ENCODE measurements at places on chromosomes 3 and 15.

- DNase-seq: no peak
Measured at GRCh38 chr3:55683666-55684270, 196.7 kb upstream of the WNT5A start.

DNA sequence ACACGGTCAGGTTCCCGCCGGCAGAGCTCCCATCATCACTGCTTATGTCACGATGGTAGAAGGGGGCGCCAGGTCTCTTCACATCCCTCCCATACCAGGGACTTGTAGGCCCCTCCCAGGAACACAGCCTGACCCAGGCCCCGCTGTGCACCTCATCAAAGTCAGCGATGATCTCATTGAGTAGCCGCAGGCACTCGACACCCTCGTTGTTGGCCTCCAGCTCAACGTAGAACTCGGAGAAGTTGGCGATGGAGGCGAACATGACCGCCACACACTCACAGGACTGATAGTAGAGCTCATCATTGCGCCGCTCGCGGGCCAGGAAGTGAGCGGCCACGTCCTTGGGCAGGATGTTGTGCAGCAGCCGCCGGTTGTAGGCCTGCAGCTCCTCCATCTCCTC is 89.2 kb downstream of the SEC22A start:
- no peak for DNase-seq

DNA sequence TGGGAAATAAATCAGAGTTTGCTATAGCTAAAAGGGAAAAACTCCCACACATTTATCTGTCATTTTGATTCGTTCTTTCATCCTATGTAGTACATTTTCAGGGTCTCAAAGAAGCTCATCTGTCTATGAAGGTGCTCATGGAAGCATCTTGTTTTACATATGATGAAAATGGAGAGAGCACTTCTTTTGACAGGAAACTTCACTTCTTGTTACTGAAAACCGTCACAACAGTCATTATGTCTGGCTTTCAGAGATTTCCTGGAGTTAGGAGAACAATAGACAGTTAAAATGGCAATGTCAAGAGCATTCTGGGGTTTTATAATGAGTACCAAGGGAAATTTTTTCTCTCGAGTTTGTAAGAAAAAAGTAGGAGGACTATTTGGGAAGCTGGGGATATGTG is 83.3 kb downstream of the TMEM108 start:
- DNase-seq: no peak

- no peak for DNase-seq
Measured at GRCh38 chr15:42449770-42450424, 41.0 kb downstream of the ZNF106 start.

- no peak for DNase-seq
Measured at GRCh38 chr15:89673165-89673512, 6.0 kb downstream of the PLIN1 start.

GRCh38 chr3:70090322-70090913 is 90.9 kb downstream of the SAMMSON start:
- peak; percentile 16 for DNase-seq

DNA sequence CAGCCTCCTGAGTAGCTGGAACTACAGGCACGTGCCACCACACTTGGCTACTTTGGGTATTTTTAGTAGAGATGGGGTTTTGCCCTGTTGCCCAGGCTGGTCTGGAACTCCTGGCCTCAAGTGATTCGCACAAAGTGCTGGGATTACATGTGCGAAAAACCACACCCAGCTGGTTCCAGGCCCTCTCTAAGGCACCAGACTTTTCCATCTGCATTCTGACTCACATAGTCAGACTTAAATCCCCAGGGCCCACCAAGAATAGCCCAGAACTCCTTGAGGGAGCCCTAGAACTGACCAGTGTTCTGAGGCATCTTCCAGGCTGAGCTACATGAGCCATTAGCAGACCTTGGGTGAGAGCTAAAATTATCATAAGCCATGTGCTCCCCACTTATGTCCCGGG is 68.1 kb downstream of the NMD3 start:
- no peak for DNase-seq

DNA sequence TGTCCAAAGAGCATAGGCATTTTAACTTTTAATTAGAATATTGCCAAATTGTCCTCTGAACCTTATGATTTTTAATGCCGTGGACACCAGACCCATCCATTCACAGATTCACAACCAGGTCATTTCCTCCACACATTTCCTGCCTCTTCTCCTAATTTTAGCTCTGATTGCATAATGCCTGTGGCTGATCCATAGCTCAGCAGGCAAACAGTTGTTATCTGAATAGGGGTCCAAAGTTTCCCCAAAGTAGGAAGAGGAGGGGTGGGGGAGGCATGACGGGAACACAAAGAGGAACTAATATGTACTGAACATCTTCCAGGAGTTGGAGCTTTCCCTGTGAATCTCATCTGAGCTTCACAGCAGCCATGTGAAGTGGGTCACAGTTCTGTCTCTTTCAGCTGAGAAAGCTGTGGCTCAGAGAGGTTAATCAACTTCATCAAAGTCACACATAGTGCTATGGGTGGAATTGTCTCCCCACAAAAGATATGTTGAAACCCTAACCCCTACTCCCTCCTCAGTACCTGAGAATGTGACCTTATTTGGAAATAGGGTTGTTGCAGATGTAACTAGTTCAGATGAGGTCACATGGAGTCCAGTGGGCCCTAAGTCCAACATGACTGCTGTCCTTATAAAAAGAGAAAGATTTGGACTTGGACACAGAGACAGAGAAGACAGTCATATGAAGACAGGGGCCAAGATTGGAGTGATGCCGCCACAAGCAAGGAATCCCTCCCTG is 106.7 kb upstream of the AGBL1 start:
- no peak for DNase-seq

DNA sequence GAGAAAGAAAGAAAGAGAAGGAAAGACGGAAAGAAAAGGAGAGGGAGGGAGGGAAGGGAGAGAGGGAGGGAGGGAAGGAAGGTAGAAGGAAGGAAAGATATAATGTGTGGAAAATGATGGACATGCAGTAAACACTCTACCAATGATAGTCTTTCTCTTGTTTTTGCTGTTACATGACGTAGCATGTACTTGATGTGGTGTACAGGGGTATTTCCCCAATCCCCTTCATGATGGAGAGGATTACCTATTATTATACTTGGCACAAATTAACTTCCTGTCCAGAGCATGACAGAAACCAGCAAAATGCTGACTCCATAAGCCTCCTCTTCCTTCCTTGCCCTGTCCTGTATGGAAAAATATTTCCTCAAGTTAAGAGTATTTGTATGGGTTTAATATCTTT is 124.4 kb downstream of the B3GALNT1 start:
- no peak for DNase-seq

- DNase-seq: peak; percentile 89
Measured at GRCh38 chr3:49351521-49352011, 6.6 kb downstream of the GPX1 start.

- DNase-seq: peak; percentile 24
Measured at GRCh38 chr3:50486219-50486888, 17.1 kb downstream of the CACNA2D2 start.

DNA sequence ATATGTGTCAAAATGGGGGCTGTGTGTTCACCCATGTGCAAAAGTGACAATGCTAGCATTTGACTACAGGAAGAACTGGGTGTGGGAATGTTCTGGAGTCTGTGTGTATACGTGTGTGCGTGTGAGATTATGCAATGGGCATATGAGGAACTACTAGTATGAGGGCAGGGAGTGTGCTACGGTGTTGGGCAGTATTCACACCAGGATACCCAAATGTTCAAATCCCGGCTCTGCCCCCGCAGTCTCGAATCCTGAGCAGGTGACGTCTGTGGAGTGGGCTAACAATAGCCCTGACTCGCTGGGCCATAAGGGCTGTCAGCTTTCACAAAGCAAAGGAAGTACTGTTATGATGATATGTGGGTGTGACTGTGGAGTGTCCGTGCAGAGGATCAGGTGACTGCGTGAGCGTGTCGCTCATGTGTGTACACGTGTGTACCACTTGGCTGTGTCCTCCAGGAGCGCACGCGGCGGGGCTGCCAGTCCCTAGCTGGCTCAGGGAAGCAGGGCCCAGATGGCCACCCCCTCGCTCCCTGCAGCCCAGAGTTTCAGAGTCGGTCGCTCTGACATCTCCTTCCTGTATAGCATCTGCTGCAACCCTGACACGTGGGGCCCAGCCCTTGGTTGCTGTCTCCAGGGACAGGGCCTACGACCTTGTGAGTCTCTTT is 27.2 kb downstream of the IQSEC1 start:
- DNase-seq: no peak

GRCh38 chr3:12273045-12273695 is 15.7 kb upstream of the PPARG start:
- DNase-seq: no peak

DNA sequence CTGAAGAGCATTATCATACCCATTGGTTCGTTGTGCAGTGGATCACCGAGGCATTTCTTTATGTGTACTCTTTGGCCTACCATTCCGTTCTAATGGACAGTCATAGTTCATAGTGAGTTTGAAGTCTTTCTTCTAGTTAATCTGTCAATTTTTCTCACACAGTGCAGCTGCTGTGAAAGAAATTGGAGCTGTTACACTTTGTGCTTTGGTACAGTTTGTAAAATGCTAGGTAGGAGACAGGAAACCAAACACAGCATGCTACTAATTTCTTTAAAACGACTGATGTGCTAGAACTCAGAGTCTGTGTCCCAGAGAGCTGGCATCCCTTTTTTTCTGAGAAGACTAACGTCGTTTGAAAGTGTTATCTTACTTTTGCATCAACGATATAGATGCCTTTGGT is 218.9 kb downstream of the CNTN4 start:
- no peak for DNase-seq

GRCh38 chr15:70867911-70868467 is 14.0 kb upstream of the LARP6 start:
- no peak for DNase-seq

DNA sequence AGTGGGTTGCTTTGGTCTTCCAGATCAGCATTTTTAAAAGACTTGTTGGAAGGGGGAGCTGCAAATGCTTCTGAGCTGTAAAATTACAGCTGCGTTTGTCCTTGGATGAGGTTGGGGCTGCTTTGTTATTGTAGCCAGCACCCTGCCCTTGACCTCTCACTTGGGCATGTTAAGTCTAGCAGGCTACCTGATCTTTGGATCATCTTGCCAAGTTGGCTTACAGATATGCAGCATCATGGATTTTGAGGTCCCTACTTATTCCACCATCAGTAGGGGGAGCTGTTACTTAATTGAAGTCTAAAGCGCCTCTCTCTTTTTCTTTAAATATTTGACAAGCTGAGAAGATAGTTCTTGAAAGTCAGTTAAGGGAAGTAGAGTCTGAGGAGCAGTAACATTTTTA is 793.0 kb downstream of the MCTP2 start:
- DNase-seq: peak; percentile 50

DNA sequence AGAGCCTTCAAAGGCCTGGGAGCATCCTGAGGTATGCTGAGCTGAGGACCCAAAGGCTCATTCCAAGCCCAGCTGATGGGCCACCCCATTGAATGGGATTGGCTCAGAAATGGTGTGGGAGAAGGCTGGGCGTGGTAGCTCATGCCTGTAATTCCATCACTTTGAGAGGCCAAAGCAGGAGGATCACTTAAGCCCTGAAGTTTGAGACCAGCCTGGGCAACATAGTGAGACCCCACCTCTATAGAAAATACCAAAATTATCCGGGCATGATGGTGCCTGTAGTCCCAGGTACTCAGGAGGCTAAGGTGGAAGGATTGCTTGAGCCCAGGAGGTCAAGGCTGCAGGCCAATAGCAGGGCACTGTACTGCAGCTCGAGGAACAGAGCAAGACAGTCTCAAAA is 43.8 kb upstream of the ADAMTSL3 start:
- DNase-seq: no peak

GRCh38 chr3:48433472-48434118 is 3.7 kb upstream of the PLXNB1 start:
- DNase-seq: peak; percentile 49

DNA sequence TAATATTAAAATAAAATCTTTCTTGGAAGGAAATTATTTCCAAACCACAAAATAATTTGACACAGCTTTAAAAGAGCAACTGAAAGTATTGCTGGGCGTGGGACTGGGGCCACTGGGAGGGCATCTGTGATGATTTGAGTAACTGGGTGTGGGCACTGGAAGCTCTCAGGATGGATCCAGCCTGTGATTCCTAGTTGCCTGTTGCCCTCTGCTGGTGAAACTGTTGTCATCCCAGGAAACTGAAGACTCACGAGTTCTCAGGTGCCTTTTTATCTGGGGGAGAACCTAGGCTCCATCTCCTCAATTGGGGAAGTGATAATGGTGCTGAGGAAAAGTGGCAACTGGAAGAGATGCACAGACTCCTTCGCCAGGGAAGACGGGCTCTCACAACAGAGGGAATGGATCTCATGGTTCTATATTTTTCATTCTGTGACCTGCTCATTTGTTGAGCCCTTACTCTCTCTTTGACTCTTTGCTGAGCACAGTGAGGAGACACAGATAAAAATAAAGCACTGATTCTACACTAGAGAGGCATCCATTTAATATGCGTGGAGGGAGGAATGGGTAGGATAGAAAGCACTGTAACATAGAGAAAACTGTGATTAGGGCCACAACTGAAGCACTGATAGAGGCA is 61.6 kb downstream of the TPRG1 start:
- DNase-seq: peak; percentile 47

DNA sequence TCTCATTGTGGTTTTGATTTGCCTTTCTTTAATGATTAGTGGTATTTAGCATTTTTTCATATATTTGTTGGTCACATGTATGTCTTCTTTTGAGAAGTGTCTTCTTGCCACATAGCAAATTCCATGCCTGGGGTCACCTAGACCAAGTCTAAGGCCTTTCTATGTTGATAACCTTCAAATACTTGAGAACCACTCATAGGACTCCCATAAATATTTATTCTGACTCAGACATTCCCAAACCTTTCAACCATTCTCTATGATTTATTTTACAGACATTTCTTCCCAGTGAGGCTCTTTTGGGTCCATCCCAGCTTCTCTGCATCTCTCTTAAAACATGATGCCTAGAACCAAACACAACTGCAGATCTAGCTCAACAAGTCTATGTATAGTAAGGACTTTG is 69.2 kb downstream of the ATP8B4 start:
- peak; percentile 62 for DNase-seq

DNA sequence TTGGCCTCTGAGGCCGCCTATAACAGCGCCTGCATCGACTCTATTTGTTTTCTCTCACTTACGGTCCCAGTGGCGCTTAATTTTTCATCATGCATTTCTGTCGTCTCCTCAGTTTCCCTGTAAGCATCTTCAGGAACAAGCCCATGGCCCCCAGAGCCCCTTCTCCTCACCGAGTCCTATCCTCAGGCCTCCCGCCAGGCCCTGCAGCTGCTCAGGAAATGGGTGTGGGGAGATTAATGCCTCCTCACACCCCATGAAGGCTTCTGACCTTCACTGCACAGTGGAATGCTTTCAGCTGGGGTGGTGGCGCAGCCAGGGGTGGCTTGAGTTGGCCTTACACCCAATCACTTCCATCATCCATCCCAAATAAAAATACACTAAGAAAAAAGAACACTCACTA is 260.4 kb downstream of the FAM43A start:
- DNase-seq: no peak

DNA sequence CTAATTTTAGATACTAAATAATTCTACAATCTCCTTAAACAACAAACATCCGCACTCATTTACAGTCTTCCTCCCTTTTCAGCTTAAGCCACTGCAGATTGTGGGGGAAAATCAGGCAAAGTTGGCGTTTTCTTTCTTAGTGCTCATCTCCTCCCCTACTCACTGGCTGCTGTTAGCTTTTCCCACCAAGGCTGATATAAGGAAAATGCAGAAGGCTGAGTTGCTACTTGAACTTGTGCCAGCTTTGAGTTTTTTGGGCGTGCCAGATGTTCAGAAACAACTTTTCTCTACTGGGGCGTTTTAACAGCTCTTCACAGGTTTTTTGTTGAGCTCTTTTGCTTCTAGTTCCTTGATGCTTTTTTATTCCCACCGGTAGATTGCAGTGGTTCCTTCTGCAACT is 222.0 kb downstream of the PYDC2 start:
- no peak for DNase-seq
